ENCODE measurements at places on chromosomes 12 and 14. TPM values are rescaled to one million over a fixed set of nuclear protein-coding genes. Genes with fewer than 3 reads are reported as not detected.
A peak's percentile ranks its signal among the peaks of the same experiment; 100 is the strongest.

DNA sequence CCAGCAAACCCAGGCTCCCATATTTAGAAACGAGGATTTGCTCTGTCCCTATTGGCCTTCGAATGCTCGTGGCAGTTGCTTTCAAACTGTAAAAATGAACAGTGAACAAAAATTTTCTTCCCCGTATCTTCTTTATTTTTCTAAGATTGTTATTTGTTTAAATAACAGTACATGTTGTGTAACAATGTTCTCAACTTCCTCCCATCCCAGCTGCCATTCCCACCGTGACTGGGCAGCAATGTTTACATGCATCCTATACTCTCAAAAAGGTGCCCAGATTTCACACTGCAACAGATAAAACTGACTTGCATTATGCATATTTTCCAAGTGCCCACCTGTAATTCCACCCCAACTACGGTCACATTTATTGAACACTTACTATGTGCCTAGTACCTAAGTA is 12.8 kb downstream of the VCPKMT start:
- H3K27ac ChIP-seq: no peak overlapping the region
- H3K27me3 ChIP-seq: no peaks in the 10 kb centered on the region
- H3K4me1 ChIP-seq: peaks cover 4% of the 10 kb centered on the region
- DNase-seq: no peak
- no peak overlapping the region for H3K4me3 ChIP-seq

The KRT83 gene
- total RNA-seq: not detected

DNA sequence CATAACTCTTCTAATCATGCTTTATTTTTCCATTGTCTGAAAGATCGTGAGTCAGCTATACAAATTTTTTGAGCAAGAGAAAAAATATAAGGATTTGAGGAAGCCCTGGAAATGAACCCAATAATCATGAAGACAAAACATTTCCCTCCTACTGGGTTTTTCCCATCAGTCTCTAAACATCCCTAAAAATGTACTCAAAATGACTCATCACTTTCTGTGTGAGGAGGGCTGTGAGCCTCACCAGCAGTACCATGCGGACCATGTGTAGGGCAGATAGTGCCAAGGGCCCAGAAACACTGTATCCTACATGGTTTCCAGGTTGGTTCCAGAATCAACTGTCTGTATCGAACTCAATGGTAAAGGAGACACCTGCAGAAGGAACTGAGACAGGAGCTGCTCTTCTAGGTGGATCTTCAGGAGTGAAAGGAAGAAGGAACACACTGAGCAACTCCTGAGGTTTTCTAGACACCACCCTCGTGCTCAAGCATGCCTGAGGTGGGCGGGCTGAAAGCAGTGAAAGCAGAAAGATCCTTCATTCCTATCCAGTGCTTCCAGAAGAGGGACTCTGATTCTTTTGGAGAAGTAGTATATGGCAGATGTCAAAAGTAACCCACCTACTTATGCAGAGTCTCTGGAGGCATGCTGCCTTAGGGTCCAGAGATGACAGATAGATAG is 48.6 kb upstream of the RHOJ start:
- no peak overlapping the region for H3K4me3 ChIP-seq
- no peaks in the 10 kb centered on the region for H3K27me3 ChIP-seq
- H3K36me3 ChIP-seq: no peaks in the 10 kb centered on the region

GRCh38 chr12:71558445-71558844 is 105.2 kb downstream of the ZFC3H1 start:
- no peak overlapping the region for H3K4me3 ChIP-seq
- H3K36me3 ChIP-seq: no peaks in the 10 kb centered on the region
- peak; percentile 46 for DNase-seq
- H3K4me1 ChIP-seq: peaks cover 9% of the 10 kb centered on the region
- H3K27ac ChIP-seq: no peak overlapping the region
- H3K27me3 ChIP-seq: no peaks in the 10 kb centered on the region

The NOVA1 gene
- total RNA-seq: 8.9 TPM

The GPRC5A gene
- total RNA-seq: 12.5 TPM

GRCh38 chr12:111570084-111570961 is 28.8 kb downstream of the ATXN2 start:
- no peaks in the 10 kb centered on the region for H3K36me3 ChIP-seq
- H3K4me3 ChIP-seq: peak overlapping the region; percentile 31
- no peaks in the 10 kb centered on the region for H3K27me3 ChIP-seq
- DNase-seq: peak; percentile 90
- peak overlapping the region; percentile 79 for H3K27ac ChIP-seq
- H3K4me1 ChIP-seq: peaks cover 21% of the 10 kb centered on the region

GRCh38 chr12:109943811-109944210 is 43.7 kb downstream of the TCHP start:
- H3K4me1 ChIP-seq: peaks cover 38% of the 10 kb centered on the region
- H3K36me3 ChIP-seq: peaks cover 21% of the 10 kb centered on the region
- no peak overlapping the region for H3K4me3 ChIP-seq
- H3K27ac ChIP-seq: no peak overlapping the region
- H3K27me3 ChIP-seq: no peaks in the 10 kb centered on the region
- DNase-seq: no peak

Data from astrocyte (in vitro differentiated cells and primary cell).